ENCODE measurements at places on chromosomes 1 and 21. TPM values are rescaled to one million over a fixed set of nuclear protein-coding genes. Genes with fewer than 3 reads are reported as not detected.

KTI12 gene
- total RNA-seq, result 7.8 TPM

RNU1-2 gene
- 3,997 TPM for total RNA-seq

LAMB3 gene
- 23.3 TPM for total RNA-seq

AK5 gene
- 21.6 TPM for total RNA-seq

SLC6A17 gene
- total RNA-seq, result under 0.01 TPM

IL12RB2 gene
- not detected for total RNA-seq

TAS1R1 gene
- total RNA-seq, result under 0.01 TPM

LAMC2 gene
- 2.8 TPM for total RNA-seq

EPB41 gene
- 38.0 TPM for total RNA-seq

SAMD11 gene
- 3.8 TPM for total RNA-seq

Measured in fibroblast of lung (primary cell).